NCI-H526 treated with DMSO at 0.1 percent for 48 hours (cell line): ENCODE measurements at places on chromosomes 7 and 10.

DNA sequence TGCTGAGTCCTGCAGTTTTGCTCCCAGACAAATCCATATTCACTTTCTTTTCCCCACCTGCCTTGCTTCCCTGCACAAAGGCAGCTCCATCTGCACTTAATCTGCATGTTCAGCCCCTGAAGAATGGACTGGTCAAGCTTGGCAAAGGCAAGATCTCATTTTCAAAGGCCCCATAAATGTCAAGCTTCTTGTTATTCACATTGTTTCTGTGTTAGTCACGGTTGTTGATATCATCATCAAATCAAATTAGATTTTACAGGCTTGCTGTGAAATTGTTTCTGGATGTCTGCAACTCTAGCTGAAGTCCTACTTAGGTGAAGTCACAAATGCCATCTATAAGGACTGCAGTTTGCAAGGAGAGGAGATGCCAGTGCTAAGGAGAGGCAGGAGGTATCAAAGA is 91.0 kb downstream of the GPAM start:
- DNase-seq: no peak

GRCh38 chr7:7923818-7924217 is 44.8 kb upstream of the GLCCI1 start:
- DNase-seq: no peak

DNA sequence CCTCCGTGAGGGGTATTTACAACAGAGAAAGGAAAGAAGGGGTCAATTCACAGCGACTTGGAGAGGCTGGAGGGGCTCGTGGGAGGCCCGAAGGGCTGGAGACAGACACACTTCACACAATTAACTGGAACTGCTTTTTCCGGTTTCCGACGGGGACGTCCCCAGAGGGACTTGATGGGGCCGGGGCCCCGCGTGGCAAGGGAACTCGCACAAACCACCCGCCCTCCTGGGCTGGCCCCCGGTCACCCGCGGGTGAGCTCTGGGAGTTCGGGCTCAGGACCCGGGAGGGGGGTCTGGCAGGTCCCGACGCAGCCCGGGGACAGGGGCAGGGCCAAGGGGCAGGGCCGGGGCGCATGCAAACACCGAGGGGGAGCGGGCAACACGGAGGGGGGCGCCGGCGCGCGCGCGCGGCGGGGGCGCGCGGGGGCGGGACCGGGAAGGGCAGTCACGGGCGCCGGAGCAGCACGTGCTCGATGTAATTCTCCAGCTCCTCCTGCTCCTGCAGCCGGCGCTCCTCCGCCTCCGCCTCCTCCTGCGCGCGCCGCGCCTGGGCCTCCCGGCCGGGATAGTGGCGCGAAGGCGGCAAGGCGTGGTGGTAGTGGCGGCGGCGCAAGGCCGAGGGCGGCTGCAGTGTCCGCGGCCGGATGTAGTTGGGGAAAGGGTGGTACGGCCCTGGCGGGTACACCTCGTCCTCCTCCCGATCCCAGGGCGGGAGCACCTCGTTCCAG is 2.7 kb downstream of the VGF start:
- DNase-seq: peak; percentile 54

- DNase-seq: no peak
Measured at GRCh38 chr10:131585761-131586160, 274.2 kb upstream of the TCERG1L start.

GRCh38 chr10:109030581-109031210 is 892.6 kb downstream of the XPNPEP1 start:
- DNase-seq: no peak

GRCh38 chr10:85148693-85149640 is 820.6 kb downstream of the CCSER2 start:
- no peak for DNase-seq

DNA sequence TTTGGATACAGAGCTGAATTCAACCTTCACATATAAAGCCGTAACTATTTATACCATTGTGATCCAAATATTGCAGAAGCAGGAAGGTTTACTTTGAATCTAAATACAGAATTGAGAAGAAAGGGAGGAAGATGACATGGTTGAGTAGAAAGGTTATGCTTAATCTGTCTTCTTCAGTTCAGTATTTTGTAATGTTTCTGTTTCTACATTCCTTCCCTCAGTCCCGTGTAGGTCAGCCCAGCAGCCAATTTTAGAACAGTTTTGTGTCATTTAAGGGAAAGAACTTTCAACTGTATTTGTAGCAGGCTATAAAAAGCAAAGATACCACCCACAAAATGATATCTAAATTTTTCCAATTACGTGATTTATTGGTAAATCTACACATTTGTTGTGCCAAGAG is 97.4 kb downstream of the CPED1 start:
- no peak for DNase-seq

DNA sequence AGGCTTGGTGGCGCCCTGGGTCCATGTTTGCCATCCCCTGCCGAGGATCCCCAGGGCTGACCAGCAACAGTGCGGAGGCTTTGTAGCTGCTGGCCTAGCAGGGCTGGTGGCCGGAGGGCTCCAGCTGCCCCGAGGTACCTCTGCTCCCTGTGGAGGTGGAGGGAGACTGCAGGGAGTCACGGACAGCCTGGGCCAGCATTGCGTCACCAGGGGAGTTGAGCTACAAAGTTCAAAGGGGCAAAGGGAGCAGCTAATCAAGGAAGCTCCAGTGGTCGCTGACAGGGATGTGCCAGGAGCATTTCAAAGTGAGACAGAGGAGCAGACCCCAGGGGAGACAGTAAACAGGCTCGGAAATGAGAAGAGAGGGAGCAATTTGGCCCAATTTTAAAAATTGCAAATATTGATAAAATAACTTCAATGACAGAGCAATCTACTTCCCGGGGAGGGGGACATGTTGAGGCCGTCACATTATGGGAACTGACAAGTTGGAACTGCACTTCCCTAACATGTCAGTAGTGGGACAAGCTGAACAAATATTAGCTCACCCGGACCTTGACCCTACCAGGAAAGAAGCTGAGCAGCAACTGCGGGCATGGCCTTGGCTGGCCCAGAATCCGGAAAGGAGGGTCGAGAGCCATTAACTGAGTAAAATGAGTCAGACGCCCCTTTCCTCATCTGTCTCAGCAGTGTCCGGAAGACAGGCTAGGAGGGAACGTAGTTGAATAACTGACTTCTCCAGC is 39.4 kb downstream of the BTBD16 start:
- DNase-seq: no peak

DNA sequence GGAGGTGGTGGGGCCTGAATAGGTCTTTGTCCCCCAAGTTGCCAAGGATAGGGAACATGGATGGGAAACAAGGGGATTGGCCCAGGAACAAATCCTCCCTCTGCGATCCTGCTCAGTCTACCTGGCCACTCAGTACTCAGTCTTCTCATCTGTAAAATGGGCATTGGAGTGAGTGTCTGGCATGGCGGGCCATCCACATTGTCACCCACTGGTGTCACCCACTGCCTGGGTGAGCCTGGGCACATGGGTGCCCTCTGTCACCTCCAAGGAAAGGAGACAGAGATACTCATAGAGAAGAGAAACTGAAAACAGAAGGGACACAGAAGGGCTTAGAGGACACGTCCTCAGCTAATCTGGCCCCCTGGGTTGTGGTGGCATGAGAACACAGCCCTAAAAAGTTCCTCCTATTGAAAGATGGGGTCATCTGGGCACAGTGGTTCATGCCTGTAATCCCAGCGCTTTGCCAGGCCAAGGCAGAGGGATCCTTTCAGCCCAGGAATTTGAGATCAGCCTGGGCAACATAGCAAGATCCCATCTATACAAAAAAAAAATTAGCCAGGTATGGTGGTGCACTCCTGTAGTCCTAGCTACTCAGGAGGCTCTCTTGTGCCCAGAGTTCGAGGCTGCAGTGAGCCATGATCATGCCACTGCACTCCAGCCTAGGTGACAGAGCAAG is 12.5 kb upstream of the TNRC18 start:
- DNase-seq: no peak

DNA sequence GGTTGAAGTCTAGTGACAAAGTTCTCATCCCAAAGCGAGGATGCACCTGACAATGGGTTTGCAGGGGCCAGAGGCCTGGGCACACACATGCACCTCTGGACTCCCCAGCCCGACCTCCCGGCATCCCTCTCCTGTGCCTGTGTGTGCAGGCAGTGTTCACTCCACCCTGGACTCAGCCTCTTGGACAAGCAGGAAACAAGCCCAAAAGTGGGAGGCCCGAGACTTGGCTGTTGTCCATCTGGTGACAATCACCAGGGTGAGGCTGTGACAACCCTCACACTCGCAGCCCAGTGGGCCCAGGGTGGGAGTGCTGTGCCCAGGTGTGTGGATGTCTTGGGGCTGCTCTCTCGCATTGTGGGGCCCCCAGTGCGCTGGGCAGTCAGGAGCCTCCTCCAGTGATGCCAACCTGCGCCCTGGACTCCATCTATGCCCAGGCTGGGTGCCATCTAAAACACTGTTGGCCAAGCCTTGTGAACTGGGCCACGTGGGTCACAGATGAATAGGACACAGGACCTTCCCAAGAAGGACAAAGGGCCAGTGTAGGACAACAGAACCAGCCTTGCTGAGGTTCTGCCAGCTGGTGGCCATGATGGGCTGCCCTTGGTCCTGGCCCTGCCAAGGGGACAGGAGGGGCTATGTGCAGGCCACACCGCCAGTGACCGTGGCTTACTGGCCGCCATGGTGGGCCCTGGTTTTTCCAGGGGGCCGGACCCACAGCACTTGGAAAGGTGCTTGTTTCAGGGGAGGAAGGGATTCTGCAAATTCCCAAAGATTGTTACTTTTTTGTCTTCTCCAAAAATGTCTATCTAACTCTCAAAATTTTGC is 144.3 kb downstream of the TCERG1L start:
- DNase-seq: no peak

- DNase-seq: no peak
Measured at GRCh38 chr10:96387601-96388000, 28.8 kb upstream of the OPALIN start.

DNA sequence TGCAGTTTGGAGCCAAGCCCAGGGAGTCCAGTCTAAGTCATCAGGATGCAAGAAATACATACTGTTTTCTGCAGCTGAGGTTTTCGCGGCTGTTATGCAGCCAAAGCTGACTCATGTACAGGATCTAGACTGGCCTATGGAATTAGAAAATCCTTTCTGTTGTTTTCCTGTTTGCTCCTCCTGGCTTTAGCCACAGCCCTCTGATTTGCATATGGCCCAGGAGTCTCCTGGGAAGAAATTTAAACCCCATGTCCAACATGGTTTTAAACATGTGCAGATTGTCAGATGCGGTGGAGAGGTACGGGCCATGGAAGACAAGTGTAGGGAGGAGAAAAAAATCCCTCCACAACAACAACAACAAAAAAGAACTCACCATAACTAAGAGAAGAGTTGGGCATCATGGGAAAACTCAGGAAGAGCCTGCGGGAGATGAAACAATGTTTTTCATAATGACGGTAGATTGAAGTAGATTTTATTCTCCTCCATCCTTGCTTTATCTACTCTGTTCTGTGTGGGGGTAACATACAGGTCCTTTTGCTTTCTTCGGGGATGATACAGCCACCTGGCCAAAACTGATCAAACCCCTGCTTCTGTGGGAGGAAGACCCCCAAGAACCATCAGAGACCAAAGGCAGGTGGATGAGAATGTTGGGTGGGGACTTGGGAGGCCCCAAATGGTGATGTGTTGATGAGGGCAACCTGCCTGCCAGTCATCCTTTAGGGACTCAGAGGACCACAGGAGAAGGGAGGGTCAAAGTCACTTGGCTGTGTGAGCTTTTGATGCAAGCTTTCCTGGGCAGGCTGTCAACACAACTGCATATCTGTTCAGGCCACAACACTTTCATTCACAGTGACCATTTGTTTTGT is 29.8 kb upstream of the GNA12 start:
- DNase-seq: peak; percentile 51

DNA sequence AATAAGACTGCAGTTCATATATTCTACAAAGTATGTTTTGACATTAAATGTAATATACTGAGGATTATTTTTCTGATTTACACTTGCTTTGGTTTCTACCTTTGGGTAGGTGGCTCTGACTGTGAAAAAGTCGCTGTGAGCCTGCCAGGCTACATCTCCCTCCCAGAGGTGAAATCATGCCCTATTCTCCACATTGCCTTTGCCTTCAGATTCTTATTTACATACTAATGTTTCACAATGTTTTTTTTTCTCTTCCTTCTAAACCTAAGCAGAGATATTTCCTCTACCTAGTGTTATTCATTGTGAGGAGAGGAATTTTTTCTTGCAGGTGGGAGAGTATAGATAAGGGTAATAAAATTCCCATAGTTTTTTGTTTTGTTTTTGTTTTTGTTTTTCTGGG is 111.5 kb upstream of the ANTXRL start:
- no peak for DNase-seq

DNA sequence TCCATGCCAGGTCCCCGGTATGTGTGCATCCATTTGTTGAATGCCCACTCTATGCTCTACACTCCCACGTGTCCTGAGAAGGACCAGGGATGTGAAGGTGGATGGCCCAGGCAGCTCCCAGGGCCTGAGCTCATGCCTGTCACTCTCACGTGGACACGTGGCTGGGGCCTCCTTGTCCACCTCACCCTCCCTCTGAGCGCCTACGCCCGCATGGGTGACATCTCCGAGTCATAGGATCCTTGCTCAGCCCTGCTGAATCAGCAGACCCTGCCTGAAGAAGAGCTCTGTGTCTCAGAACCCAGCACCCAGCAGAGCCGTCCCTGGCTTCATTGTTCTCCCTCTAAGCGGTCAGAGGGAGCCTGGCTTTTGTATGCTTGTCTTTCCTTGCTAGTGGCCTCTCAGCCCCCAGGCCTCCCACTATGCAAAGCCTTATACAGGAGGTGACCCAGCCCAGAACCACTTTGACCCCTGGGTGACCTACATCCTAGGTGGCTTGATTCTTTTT is 107.9 kb upstream of the PPIF start:
- no peak for DNase-seq

GRCh38 chr10:23047201-23048050 is 48.0 kb upstream of the MSRB2 start:
- DNase-seq: no peak

DNA sequence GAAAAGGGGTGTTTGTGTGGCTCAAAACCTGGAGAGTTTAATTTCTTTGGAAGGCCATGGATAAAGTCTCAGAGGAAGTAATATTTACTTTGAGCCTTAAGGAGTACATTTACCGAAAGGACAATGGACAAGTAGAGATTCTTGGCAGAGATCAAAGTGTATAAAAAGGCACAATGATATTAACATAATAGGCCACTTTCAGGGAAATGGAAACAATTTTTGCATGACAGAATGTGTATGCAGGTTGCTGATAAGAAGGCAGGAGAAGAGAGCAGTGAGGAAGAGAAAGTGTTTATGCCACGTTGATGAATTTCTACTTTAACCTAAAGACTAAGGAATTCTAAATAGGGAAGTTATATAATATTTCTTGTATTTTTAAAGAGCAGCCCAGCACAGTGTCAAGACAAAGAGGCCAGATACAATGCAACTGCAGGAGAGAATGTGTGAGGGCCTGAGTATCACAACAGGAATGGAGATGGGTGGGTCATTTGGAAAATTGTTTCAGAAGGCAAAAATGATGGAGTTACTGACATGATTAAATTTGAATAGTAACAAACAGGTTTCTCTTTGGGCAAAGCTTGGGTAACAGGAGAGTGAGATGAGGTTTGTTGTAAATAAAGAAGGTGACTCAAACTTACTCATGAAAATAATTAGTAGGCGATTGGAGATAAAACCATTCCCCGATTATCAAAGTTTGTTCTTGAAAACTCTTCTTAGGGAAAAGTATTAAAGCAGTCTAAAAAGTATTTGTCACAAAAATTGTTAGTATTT is 84.1 kb downstream of the THSD7A start:
- no peak for DNase-seq
